ENCODE measurements at places on chromosomes 1 and 21.

DNA sequence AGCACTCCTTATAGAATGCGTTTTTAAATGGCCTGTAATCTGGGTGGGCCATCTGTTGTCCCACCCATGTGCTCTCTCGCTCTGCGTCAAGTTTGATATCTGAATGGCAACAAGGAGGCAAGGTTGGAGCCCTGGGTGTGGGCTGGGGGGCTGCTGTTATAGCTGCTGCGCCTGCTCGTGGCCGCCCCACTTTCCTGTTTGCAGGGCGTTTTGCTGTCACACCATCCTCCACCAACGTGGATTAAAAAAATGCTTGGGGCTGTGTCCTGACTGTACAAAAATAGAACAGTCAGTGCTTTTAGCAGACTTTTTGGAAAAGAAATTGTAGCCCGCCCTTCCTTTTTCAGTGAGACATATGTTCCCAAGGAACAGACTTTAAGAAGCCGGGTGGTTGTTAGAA, 25.4 kb downstream of the UMODL1 start:
- no peak for DNase-seq

DNA sequence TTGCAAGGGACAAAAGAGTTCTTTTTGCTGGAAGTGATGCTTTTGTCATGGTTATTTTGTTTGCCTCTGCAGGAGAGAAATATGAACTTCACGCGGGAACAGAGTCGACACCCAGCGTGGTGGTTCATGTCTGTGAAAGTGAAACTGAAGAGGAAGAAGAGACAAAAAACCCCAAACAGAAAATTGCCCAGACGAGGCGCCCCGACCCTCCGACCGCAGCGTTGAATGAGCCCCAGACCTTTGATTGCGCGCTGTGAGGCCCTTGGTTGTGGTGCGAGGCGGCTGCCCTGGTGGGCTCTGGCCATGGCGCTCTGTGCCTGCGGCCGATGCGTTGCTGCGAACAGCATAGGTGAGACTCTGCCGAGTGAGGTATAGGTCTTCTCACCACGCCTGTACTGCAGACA, 20.9 kb upstream of the NCMAP start:
- DNase-seq: no peak

DNA sequence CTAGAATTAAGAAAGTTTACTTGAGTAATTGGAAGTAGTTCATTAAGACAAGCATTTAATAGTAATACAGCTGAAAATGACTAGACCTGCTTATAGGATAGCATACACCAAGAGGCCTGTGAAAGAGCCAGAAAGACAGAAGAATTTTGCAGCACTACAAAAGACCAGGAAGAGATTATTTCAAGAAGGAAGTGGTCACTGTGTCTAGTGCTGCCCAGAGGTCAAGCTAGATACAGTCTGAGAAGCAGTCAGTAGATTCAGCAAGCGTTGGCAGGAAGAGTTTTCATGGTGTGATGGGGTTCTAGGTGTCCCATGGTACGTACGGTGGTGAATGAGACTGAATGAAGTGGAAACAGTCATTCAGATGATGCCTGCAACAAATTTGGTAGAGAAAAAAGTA, 31.5 kb downstream of the RGS8 start:
- DNase-seq: no peak

DNA sequence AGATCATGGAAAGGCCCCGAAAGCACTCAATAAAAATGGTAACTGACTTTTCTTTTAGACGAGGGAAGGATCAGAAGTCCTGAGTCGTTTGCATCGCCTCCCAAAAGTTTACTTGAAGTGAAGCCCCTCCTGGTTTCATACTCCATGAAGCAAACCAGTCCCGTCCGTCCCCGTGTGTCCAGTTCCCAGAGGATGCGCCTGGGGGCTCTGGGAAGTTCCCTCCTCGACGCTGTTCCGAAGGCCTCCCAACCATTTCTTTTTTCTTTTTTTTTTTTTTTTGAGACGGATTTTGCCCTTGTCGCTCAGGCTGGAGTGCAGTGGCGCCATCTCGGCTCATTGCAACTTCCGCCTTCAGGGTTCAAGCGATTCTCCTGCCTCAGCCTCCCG, 661 bp upstream of the OSCP1 start:
- no peak for DNase-seq

- DNase-seq: no peak
Observed at GRCh38 chr1:85460555-85461088, 4.3 kb downstream of the DDAH1 start.

DNA sequence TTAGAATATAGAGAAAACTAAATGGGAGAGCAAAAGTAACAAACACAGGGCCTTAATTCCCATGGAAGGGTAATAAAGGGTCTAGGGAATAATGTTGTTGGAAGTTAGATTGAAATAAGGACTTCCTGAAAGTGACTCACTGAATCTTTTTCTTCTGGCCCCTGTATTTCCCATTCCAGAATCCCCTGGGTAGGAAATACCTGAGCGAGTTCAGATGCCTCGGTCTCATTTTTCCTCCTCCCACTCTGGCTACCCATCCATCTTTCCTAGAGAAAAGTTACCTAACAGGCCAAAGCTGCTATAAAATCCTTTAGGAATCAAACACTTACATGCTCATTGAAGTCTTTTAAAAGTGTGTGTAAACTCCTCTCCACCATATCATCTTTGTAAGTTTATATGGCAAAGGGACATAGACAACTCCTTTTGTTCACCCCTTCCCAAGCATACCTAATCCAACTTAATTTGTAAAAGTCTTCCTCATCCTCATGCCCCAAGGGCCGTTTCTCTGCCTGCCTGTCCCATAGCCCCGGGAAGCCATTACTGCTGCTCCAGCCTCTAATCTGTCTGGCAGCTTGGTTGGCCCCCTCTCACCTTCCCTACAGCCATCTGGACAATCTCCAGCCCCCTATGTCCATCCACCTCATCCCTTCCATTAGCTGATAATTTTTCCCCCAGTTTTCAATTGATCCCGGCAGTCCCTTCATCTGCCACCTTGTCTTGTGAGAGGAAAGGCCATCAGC, 3.3 kb upstream of the MEF2D start:
- DNase-seq: peak; percentile 49

GRCh38 chr1:110433213-110433612, 17.7 kb upstream of the PROK1 start:
- DNase-seq: no peak

GRCh38 chr1:205191622-205192021, 19.9 kb downstream of the DSTYK start:
- no peak for DNase-seq

- DNase-seq: no peak
Observed at GRCh38 chr1:10980094-10980577, 32.3 kb upstream of the TARDBP start.

- DNase-seq: no peak
Observed at GRCh38 chr1:200108659-200109058, 81.1 kb downstream of the NR5A2 start.

DNA sequence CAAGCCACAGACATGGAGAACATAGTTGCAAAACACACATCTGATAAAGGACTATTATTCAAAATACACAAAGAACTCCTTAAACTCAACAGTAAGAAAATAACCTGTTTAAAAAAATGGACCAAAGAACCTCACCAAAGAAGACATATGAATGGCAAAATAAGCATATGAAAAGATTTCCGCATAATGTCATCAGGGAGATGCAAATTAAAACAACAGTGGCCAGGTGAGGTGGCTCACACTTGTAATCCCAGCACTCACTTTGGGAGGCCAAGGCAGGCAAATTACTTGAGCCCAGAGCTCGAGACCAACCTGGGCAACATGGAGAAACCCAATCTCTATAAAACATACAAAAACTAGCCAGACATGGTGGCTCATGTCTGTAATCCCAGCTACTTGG, 50.4 kb downstream of the PRPF38A start:
- DNase-seq: no peak

DNA sequence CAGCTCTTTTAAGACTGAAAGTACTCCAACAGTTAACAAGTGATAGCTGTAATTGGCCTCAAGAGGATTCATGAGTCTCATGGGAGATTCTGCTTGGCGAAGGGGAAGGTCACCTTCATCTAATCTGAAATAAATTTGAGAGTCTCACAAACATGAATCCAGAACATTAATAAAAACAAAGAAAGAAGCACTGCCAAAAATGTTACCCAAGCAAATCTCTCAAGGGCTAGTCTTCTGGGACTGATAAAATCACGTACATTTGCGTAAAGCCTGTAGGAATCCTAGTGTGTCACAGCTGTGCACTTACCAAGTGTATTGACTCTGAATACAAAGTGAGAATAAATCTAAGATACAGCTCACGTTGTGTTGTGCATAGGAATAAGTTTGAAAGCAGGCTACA, 21.2 kb upstream of the NUF2 start:
- no peak for DNase-seq

DNA sequence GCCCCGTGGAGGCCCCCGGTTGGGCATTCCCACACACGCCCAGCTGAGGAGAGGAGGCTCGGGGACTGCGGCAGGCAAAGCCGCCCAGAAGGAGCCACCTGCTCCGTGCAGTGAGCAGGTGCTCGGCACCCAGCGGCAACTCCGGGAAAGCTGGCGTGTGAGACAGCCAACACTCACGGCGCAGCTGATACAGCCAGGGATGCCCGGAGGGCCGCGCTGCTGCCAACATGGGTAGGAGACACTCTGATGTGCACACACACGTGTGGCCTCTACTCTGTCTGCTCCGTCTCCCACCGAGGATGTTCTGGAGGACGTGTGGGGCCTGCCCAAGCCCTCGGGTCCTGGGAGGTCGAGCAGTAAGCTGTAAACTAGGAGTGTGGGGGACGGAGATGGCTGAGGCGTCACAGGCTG, 12.9 kb downstream of the MORN1 start:
- DNase-seq: no peak

DNA sequence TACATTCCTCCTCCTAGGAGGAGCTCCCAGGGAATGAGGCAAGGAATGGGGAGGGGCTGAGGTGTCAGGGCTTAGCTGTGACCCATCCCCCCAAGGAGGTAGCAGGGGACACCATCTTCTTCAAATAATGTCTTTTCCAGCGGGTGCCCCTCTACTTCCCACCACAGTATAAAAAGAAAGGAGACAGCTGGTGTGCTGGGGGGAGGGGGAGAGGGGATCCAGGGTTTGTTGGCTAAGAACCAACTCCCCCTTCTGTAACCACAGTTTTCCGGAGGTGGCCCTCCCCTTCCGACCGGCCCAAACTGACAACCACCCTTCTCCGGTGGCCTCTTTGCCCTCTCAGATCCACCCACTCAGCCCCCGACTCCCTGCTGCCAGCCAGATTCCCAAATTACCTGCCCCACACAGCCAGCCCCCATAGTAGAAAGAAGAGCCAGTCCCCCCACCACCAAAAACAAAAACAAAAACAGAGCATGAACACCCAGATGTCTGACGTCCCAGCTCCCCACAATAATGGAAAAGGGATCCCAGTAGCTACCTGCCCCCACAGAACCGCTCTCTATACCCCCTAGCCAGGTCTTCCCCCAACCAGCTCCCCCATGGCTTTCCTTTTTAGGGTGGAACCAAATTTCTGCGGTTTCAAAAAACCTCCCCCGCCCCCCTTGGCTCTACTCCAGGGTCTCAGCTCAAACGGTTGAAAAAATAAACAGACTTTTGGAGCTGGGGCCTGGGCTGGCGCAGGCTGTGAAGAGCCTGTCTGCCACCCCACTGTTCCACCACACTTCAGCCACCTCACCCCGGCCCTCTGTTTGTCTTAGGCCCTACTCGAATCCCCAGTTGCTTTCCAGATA, 2.1 kb downstream of the ARHGEF2 start:
- DNase-seq: peak; percentile 82

DNA sequence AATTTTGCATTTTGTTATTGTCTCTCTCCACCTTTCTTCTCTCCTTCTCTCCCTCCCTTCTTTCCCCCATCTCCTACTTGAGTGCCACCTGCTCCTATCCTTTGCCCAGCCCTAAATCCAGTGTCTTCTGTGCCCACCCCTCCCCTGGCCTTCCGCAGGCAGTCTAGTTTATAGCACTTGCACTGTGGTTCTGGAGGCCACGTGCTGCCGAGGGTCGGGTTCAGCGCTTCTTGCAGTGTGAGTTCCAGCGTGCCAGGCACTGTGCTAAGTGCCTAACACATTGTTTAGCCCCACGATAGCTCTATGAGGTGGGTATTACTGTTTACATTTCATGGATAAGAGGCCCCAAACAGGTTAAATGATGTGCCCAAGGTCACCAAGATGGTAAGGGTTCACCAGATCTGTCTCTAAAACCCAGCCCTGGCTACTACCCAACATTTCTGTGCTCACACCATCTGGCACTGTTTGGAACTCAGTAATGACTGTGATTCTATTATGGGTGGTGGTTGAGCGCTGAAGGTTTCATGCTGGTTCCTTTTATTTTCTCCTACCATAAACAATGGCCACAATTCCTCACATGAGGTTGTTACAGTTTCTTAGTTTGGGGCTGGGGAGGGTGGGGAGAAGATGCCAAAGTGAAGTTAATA, 14.1 kb upstream of the ATP1A4 start:
- no peak for DNase-seq

DNA sequence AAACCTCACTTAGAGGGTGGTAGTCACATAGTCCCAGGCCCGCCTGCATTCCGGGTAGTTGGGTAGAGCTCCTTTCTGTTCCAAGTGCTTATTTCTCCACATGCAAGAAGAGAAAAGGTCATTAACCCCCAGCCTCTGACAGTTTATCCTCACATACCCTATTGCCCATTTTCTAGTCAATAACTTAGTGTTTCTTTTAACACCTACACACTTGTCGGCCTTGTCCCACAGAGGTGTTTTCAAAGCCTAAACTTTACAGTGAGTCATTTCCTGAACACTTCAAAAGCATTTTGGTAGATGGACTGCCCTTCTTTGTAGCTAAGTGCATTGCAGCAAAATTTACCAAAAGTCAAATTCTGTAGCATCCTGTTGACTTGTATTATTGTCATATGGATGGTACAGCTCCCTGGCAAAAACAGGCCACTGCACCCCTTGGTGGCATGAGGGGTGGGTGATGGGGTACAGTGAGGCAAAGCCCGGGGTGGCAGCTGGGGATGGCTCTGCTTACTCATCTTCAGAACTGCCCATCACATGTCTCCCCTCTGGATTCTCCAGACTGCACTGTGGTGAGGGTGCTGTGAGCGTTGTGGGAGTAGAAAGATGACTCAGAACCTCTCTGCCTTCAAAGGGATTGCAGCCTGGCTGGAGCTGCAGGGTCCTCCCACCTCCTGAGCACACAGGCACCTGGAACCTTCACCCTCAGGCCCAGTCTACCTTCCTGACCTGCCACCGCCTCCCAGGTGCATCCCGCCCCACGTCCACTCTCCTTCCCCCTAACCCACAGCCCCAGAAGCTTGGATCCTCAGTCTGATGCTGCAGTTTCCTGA, 45.8 kb upstream of the DMRTB1 start:
- no peak for DNase-seq

- DNase-seq: no peak
Observed at GRCh38 chr1:111140680-111140967, 601 bp downstream of the CEPT1 start.

All from left forelimb (tissue), 1 donor.